COLO829 (cell line): ENCODE measurements at places on chromosomes 7 and 10.

- DNase-seq: no peak
Measured at GRCh38 chr7:74399006-74399405, 54.7 kb upstream of the GTF2IRD1 start.

DNA sequence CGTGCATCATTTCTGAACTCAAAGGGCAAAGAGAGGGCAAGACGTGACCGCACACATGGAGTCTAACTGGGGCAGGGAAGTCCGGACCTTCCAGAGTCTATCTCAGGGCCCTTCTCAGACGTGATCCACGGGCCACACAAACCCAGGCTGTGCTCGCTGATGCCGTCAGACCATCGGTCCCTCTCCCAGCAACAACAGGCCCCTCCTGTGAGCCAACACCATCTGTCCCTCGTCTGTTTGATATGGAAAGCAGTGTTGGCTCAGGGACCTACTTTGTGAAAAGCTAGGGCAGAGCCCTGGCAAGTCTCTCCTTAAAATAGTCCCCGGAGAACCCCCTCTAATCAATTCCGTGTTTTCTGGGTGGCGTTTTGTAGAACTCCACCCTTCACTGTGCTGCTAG lies 208.8 kb downstream of the TCERG1L start:
- no peak for DNase-seq

DNA sequence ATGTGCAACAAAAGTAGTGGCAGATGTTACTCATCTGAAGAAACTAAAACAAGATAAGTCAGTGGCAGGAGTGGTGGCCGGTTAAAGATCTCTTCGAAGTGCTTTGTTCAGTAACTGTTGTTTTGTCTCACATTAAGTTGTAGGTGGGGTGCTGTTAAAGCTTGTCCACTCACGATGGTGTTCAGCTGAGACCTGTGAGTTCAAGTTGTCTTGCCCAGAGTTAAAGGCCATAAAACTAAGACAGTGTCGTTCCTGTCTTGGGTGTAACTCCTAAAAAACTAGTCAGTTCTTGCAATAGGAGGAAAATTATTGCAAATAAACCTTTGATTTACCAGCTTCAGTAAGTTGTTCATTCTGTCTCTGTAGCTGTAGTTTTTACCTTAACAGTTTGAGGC lies 857 bp upstream of the FOXP2 start:
- no peak for DNase-seq

GRCh38 chr7:130961128-130961601 lies 227.2 kb upstream of the KLF14 start:
- DNase-seq: peak; percentile 84

DNA sequence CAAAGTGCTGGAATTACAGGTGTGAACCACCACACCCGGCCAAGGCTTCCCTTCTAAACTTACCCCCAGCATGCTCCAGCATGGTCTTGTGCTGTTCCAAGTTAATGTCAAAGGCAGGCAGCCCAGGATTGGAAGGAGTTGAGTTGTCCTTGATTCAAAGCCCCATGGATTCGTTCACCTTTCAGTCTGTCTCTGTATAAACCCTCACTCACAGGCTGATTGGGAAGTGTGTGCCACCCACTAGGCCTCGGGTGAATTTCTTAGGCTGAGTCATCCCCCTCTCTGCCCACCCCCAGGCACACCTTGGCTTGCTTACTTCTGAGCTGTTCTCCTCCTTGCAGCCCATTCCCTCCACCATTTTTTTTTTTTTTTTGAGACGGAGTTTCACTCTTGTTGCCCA lies 13.3 kb upstream of the PRDX3 start:
- DNase-seq: no peak

DNA sequence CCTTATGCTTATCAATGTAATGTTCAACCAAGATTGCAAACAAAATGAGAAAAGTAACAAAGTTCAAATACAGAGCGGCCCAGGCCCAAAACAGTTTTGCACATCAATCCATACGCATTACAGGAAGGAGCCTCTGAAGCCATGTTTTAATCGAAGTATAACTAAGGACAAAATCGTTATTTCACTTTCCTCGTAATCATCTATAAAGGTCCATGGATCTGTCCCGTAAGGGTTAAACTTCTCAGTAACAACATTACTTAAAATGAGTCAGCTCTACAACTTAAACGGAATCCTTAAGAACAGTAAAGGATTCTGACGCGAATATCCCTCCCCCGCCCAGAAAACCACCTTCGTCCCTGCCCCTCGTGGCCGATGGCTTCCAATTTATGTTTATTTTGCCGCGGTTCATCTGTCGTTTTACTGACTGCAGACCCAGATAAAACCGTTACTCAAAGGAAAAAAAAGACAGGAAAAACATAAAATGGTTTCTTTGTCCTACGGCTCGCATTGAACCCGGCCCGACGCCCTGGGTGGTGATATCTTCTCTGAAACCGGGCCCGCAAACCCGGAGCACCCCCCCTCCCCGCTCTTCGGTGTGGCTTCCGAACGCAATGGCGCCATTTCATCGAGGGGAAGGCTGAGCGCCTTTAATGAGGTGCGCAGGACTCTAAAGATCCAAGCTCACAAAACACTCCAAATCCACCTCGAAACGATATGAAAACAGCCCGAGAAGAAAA lies 1.1 kb downstream of the HNRNPA2B1 start:
- no peak for DNase-seq

- DNase-seq: no peak
Measured at GRCh38 chr7:13225068-13225467, 537.6 kb downstream of the ARL4A start.

GRCh38 chr10:124738441-124738840 lies 5.7 kb downstream of the FAM53B start:
- DNase-seq: no peak

- DNase-seq: no peak
Measured at GRCh38 chr10:112126172-112126571, 57.4 kb downstream of the GPAM start.

GRCh38 chr7:130925136-130925794 lies 191.3 kb upstream of the KLF14 start:
- no peak for DNase-seq

GRCh38 chr7:29228289-29229011 lies 33.9 kb downstream of the CHN2 start:
- no peak for DNase-seq

- DNase-seq: no peak
Measured at GRCh38 chr10:21057989-21058388, 160.9 kb upstream of the NEBL start.

DNA sequence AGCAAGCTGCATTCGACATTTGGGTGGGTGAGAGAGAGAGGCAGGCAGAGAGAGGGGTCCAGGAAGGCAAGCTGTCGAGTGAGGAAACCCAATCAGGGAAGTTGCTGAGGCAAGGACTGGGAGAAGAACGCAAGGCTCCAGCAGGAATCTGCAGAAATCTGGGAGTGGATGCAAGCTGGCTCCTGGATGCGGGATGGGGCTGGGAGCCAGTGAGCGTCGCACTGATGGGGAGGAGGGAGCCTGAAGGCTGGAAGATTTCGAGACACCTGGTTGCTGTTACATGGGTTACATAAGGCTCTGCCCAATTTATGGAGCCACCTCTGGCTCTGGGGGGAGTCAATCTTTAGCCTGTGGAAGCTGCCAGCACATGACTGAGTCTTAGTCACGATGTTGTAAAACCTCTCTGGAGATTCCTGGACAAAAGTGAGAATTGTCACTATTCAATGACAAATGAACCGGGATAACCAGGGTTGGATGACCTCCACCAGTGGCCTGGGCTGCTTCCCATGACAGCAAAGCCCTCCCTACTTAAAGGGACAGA lies 51.1 kb upstream of the ADRB1 start:
- no peak for DNase-seq

GRCh38 chr7:50533866-50534265 lies 31.3 kb downstream of the DDC start:
- DNase-seq: no peak

DNA sequence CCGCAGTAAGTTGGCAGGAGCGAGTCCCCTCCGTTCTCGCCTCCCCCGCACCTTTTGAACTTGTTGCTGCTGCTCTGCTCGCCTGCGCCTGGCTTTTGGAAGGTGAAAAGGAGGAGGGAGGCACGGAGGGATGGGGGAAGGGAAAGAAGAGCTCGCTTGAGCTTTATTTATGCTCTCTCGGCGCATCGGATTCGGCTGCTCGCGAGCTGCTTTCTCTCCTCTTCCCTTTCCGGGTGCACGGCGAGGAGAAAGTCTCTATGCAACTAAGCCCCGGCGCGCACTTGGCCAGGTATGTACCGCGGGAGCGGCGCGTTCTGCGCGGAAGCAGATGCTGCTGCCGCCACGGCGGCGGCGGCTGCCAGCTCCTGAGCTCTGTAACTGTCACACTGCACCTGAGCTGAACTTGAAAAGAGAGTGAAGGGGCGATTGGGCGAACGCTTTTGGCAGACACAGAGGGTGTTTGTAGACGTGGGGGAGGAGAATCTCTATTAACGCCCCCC lies 551 bp downstream of the KCND2 start:
- no peak for DNase-seq

DNA sequence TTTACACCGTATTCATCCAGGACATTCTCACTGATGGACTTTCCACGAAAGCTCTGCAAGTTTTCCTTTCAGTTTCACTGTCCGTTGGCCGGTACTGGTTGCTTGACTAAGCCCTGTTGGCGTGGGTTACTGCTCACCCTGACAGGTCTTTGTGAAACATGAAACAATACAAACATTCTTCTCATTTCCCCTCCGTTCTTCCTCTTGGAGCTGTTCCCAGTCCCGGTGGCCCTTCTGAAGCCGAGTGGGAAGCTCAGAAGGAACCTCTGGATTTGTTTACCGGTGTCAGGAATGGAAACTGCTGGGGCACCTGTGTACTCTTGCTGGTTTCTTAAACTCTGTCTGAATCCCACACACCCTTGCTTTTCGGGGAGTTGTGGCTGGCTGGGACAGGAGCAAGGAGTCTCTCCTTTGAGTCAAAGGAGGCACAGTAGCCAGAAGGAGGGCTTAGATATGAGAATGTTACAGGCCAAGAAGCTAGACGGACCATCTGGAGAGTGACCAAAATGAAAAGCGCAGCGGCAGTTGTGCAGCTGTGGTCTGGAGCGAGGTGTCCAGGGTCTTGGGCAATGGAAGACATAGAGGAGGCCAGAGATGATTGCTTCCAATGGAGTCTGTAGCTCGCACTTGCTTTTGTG lies 45.7 kb downstream of the LYZL2 start:
- DNase-seq: peak; percentile 58

- DNase-seq: peak; percentile 40
Measured at GRCh38 chr10:131885391-131886165, 15.2 kb upstream of the PPP2R2D start.

GRCh38 chr10:130399425-130399950 lies 263.3 kb downstream of the GLRX3 start:
- DNase-seq: no peak

GRCh38 chr7:66265566-66265965 lies 60.4 kb downstream of the TPST1 start:
- peak; percentile 28 for DNase-seq

- DNase-seq: no peak
Measured at GRCh38 chr10:11358923-11359575, 252.4 kb downstream of the USP6NL start.

- no peak for DNase-seq
Measured at GRCh38 chr7:38600741-38601140, 30.4 kb downstream of the AMPH start.

GRCh38 chr10:25024528-25024927 lies 8.1 kb downstream of the THNSL1 start:
- no peak for DNase-seq

- DNase-seq: no peak
Measured at GRCh38 chr7:128672927-128673517, 930 bp downstream of the GARIN1A start.

- no peak for DNase-seq
Measured at GRCh38 chr7:44909596-44910389, 24.5 kb upstream of the PURB start.

DNA sequence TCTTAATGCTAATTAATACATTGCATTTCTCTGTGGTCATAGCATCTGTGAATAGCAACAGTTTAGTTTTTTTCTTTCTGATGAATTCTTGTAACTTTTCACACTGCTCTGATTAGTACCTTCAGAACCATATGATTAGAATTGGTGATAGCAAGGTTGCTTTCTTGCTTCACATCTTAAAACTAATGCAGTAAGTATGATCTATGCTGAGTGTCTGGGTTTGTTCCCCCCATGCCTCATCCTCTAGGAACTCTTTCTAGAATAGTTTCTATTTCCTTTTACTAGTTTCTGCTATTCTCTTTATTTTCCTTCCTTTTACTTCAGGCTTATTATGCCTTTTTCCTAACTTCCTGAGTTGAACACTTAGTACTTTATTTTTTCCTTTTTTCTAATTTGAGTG lies 32.4 kb downstream of the TES start:
- DNase-seq: no peak

GRCh38 chr7:115198143-115198542 lies 276.2 kb downstream of the MDFIC start:
- DNase-seq: no peak

DNA sequence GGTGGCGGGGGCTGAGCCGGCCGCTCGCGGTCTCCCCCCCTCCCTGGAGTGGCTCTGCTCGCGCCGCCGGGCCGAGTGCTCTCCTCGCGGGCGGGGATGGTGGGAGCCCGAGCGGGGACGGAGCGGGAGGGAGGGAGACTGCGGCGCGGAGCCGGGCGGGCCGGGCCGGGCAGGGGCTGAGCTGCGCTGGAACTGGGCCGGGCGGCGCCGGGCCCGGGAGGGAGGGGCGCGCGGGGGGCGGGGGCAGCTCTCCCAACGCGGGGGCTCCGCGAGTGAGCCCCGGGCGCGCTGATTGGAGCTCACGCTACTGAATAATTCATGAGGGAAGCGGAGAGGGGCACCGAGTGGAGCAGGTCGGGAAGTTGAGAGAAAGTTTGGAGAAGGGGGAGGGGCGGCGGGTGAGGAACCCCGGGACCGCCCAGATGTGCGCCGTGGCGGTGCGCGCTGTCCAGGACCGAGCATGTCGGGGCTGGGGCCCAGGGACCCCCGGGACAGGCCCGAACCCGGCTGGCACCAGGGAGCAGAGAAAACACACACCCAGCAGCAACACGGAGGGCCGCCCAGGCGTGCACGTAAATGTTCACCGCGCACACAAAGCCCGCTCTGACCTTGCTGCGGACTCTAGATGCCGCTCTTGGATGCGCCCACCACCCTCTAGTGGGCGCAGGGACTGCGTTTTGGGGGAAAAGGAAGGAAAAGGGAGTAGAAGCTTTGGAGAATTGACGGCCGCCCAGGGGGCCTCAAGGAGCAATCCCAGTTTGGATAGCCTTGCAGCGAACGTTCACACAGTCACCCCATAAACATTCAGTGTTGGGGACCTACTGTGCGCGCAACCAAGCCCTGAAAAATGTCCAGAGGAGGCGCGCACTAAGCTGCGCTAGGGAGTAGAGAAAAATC lies at the start of gene EPHB4:
EPHB4 (minus strand) TSS at position 194 of the 897 bp plus-strand sequence. CDS start 493 bp downstream, outside the sequence.
- no peak for DNase-seq
